Sciatic nerve (tissue), 2 donors: ENCODE measurements at places on chromosomes 7 and 10. TPM values are rescaled to one million over a fixed set of nuclear protein-coding genes. Genes with fewer than 3 reads are reported as not detected.

Gene SPDYE18
- 1.5 TPM for total RNA-seq

Gene PCDH15
- 0.09 TPM for total RNA-seq

Gene DOCK4
- 51.2 TPM for total RNA-seq

Gene GIMAP5
- 18.4 TPM for total RNA-seq

Gene MCMBP
- 52.1 TPM for total RNA-seq

Gene ADRA2A
- total RNA-seq = 11.4 TPM

Gene CCT6A
- total RNA-seq = 77.3 TPM

Gene CYP3A7
- total RNA-seq = not detected

Gene VWDE
- total RNA-seq = 2.8 TPM

Gene CRTAC1
- 23.0 TPM for total RNA-seq

Gene ACSL5
- total RNA-seq = 11.3 TPM

Gene EPHB6
- 15.7 TPM for total RNA-seq

Gene PAPOLB
- total RNA-seq = 0.98 TPM

Gene TMEM229A
- 0.27 TPM for total RNA-seq

Gene ELN
- 62.8 TPM for total RNA-seq

Gene COPS6
- 76.2 TPM for total RNA-seq

Gene CALHM3
- not detected for total RNA-seq

Gene KCND2
- 0.40 TPM for total RNA-seq

Gene FAM13C
- 25.0 TPM for total RNA-seq

Gene IL6
- total RNA-seq = 28.1 TPM

Gene KLF6
- total RNA-seq = 273 TPM

Gene MBL2
- total RNA-seq = not detected

Gene GPR26
- not detected for total RNA-seq

Gene CAMK2B
- 26.9 TPM for total RNA-seq

Gene MRLN
- total RNA-seq = not detected

Gene STEAP4
- 189 TPM for total RNA-seq

Gene ANKRD30A
- 0.09 TPM for total RNA-seq

Gene CCDC172
- total RNA-seq = not detected

Gene FAM237B
- total RNA-seq = not detected

Gene SPDYE5
- total RNA-seq = not detected

Gene LIPK
- not detected for total RNA-seq

Gene FAM131B
- 2.6 TPM for total RNA-seq

Gene KCP
- 1.8 TPM for total RNA-seq

Gene FOXI2
- 0.40 TPM for total RNA-seq

Gene NSMCE4A
- 46.7 TPM for total RNA-seq

Gene CLRN3
- not detected for total RNA-seq

Gene GDF10
- total RNA-seq = 14.4 TPM
